ENCODE measurements at places on chromosomes 12 and 14. TPM values are rescaled to one million over a fixed set of nuclear protein-coding genes. Genes with fewer than 3 reads are reported as not detected.

PLD4 gene
- polyA plus RNA-seq, result not detected

BCL11B gene
- polyA plus RNA-seq, result 2.6 TPM

RASSF3 gene
- polyA plus RNA-seq, result 12.3 TPM

HOXC5 gene
- not detected for polyA plus RNA-seq

PPFIA2 gene
- polyA plus RNA-seq, result not detected

CPNE8 gene
- 1.2 TPM for polyA plus RNA-seq

CLEC14A gene
- not detected for polyA plus RNA-seq

CFAP251 gene
- 0.21 TPM for polyA plus RNA-seq

ESPL1 gene
- 0.16 TPM for polyA plus RNA-seq

CMAS gene
- 45.0 TPM for polyA plus RNA-seq

SRRM4 gene
- polyA plus RNA-seq, result not detected

CMA1 gene
- not detected for polyA plus RNA-seq

AGAP2 gene
- polyA plus RNA-seq, result 3.2 TPM

OTX2 gene
- polyA plus RNA-seq, result not detected

RNASE1 gene
- polyA plus RNA-seq, result not detected

PGF gene
- polyA plus RNA-seq, result 0.13 TPM

PPP4R4 gene
- 1.2 TPM for polyA plus RNA-seq

MSI1 gene
- polyA plus RNA-seq, result not detected

IGF1 gene
- polyA plus RNA-seq, result not detected

NCKAP5L gene
- polyA plus RNA-seq, result 3.5 TPM

MMAB gene
- polyA plus RNA-seq, result 30.2 TPM

PSMD9 gene
- polyA plus RNA-seq, result 111 TPM

CCDC88C gene
- 51.1 TPM for polyA plus RNA-seq
